Hepatocyte (in vitro differentiated cells): ENCODE measurements at places on chromosomes 11 and 22. TPM values are rescaled to one million over a fixed set of nuclear protein-coding genes. Genes with fewer than 3 reads are reported as not detected.

- DNase-seq, result peak; percentile 35
Measured at GRCh38 chr11:69510471-69511357, 29.3 kb downstream of the LINC01488 start.

DNA sequence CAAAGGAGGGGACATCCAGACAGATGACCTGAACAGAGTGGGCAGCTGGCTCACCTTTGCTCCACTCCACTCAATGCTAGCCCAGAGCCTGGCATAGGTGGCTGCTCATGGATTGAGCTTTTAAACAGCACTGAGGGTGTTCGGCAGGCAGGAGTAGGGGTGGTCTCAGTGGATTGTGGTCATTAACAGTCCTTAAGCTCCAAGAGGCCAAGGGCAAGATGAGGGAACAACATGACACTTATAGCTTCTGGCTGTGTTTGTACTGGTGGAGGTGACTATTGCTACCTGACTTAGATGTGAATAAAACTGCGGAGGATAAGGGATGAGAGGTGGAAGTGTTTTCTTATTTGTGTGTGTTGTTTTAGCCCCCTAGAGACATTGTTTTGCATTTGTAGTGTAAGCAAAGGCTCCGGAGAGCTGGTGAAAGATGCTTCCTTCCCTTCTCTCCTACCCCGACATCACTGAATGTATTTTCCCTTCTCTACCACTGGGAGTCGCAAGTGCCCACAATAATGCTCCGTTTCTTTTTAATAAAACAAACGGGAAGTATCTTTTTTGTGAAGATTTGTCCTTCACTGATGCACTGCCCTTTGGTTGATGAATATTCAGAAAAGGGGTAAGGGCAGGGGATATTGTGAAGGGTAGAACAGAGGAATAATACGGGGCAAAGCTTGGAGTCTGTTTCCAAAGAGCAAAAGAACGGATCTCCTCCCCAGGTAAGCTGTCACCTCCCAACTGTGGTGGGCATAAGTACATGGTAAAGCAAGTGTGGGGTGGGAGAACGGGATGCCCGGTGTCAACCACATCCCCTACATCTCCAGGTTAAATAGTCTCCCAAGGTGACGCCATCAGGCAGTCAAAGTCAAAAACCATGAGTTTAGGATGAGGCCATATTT is 27.5 kb upstream of the MTNR1B start:
- peak; percentile 50 for DNase-seq

DNA sequence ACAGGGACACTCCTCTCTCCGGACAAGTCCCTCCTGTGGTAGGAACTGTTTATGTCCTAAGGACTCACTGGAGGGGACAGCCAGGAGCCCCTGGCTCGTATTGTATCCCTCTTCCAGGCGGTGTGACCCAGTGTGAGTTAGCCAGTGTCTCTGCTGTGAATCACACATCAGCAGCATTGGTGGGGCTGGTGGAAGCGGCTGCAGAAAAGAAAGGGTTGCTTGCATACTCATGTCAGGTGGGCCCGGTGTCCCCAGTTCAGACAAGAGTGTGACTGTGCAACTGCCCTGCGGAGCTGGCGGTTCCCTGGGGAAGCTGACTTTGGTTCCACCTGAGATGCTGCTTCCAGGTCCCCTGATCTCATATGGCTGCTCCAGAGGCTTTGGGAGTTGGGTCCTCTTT is 99.4 kb downstream of the ZBTB16 start:
- DNase-seq, result no peak

- DNase-seq, result no peak
Measured at GRCh38 chr11:16078936-16079335, 277.4 kb downstream of the SOX6 start.

GRCh38 chr11:100624346-100624745 is 62.7 kb upstream of the ARHGAP42 start:
- no peak for DNase-seq

- DNase-seq, result no peak
Measured at GRCh38 chr11:76802621-76803020, 19.5 kb downstream of the TSKU start.

DNA sequence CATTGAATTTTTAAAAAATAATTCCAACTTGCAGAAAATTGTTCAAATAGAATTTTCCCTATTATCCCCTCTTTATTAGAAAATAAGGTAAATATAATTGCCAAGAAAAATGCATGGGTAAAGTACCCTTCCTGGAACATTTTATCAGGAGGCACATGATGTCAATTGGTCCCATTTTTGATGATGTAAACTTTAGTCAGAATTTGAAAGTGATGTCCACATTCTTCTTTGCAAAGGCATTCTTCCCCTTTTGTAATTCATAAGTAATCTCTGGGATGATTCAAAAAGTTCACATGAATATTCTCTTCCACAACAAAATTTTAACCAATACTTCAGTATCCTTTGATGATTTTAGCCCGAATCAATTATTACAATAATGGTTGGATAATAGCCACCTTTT is 86.9 kb upstream of the ANO3 start:
- DNase-seq, result no peak

- no peak for DNase-seq
Measured at GRCh38 chr11:123477205-123477907, 47.3 kb downstream of the GRAMD1B start.

DNA sequence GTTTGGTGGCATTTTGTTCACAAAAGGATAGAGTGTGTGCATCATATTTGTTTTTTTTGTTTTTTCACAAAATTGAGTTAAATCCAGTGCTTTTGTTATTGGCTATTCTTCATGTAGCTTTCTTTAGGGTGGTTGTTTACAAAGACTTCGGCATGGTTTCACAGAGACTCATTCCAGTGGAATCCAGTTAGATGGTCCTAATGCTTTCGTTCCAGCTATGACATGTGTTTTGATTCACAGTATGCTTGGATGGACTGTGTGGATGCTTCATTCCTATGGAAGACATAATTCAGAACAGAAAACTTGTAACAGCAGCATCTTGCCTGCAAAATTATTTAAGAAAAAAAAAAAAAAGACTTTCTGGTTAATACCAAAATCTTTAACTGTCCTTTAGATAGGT is 97.9 kb downstream of the PDHX start:
- no peak for DNase-seq

Gene FDXACB1
- 2.3 and 2.6 TPM in 2 replicates for total RNA-seq

DNA sequence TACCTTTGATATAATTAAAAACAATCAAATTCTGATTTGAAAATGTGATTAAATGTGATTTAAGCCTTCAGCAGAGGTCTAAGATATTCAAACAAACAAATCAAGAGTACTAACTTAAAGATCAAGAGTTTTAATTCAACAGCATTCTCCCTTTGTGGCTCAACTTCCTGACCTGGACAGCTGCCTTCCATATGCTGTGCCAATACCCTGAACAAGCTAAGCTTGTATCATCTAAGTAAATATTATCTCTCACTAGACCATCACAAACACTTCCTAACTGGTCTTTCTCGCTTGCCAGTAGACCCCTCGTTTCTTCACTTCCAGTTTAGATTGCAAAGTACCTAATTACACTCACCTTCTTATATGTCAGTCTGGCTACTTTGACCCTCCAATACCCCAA is 35.9 kb upstream of the P4HA3 start:
- no peak for DNase-seq

Gene OR52N4
- not detected in 2 replicates for total RNA-seq

GRCh38 chr11:48123254-48123875 is 93.2 kb upstream of the OR4B1 start:
- no peak for DNase-seq

- DNase-seq, result no peak
Measured at GRCh38 chr11:95487391-95487790, 256.4 kb upstream of the SESN3 start.

- DNase-seq, result no peak
Measured at GRCh38 chr11:108727665-108728064, 62.8 kb downstream of the DDX10 start.

DNA sequence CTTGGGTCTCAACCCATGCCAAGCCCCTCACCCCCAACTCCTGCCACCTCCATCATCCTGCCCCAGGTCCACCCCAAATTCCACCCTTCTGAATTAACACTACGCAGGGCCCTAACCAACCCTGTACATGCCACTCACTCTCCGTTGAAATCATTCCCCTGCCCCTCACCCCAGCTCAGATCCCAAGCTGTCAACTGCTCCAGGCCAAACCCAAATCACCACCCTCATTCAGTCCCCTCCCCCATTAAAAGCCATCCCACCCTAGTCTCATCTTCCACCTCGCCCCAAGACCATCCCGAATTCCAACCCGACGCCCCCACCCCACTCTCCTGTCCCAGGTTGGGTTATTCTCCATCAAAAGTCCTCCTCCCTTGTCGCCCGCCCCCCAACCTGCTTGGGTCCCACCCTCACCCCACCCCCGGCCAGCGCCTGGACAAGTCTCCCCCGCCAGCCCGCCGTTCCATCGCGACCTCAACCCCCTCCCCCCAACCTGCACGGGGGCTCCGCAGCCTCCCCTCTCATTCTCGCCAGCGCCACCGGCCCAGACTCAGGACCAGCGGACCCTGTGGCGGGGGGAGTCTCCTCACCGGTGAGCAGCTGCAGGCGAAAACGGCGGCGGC is 466 bp downstream of the FAM168A start:
- peak; percentile 8 for DNase-seq

DNA sequence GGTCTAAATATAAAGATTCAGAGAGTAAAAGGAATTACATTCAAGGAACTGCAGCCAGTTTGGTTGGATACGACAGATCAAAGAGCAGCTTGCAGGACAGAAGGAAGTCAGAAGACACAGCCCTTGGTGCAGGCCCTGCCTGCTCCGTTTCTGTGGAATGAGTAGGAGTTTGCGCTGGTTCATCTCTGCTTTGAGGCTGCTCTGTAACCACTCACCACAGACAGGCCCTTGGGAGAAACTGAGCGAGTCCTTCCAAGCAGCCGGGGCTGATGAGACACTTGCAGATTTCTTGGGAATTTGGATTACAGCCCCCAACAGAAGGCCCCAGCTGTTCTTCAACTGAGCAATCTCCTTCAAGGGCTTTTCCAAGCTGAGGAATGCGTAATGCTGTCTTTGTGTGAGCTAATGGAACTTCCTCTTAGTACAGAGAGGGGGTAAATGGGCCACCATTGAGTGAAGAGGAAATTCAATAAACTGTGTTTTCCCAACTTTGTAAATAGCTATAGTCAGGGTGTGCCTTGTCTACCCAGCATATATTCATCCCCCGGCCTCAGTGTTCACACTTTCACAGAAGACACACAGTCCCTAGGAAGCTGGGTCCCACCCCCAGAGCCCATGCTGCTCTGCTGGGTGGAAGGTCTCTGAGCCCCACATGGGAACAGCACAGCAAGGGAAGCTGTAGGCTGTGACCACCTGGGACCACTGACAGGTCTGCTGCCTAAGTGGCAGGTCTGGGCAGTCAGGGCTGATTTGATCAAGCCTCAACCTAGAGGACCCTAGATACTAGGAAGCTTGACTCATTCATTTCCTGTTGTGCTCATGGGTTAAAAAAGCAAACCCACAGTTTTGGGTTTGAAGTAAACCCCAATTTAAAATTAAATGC is 16.6 kb downstream of the IL10RA start:
- peak; percentile 55 for DNase-seq

DNA sequence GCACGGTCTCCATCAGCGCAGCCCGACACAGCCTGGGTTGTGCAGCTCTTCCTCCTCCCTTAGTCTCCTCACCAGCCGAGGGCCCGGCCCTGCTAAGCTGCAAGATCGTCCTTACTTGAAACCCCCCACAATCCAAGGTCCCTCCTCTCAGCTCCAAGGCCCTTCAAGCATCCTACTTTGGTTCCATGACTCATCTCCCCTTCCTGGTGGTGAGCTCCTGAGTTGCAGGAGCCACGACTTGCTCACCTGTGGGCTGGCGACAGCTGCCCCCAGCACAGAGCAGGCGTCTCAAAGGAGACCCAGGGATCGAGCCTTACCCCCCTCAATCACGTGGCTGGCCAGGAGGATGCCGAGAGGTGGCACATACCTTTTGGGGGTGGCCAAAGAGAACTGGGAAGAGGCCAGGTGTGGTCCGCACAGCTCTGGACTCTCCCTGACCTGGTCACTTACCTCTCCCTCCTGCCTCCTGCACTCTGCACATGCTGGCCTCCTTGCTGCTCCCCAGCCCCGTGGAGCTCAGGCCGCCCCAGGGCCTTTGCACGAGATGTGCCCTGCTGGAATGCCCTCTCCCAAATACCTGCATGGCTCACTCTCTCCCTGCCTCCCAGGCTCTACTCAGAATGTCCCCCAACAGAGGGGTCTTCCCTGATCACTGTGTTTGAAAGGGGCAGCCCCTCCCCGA is 35.2 kb upstream of the FADD start:
- no peak for DNase-seq

Gene DBX1
- total RNA-seq, result not detected in 2 replicates

DNA sequence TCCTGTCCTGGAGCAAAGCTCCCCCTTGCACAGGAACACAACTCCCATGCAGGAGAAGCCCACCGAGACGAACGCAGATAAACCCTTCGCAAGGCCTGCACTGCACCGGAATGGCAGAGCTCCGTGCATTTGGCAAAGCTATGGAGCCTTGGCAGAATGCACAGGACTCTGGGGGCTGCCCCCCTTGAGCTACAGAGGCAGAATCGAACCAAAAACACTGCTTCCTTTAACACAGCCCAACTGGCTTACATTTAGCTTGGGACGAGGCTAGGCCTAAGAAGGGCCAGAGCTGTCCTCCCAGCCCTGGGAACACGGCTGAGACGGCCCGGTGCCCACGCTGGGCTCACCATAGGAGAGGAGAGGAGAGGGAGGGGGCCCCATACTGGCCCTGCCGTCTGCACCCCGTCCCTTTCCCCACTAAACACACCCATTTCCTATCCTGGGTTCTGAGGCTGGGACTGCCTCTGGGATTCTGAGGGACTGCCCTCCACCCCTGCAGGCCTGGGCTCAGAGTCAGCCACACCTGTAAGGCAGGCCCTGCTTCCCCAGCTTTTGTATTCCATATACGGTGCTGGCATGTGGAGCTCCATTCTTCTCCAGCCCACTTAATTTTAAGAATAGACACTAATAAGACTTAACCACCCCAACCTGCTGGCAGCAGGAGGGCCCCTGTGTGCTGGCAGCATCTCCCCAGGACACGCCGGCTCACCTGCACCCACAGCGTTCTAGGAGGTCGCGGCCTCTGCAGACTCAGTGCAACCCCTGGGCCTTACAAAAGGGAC is 32.9 kb downstream of the PPM1F start:
- DNase-seq, result no peak

DNA sequence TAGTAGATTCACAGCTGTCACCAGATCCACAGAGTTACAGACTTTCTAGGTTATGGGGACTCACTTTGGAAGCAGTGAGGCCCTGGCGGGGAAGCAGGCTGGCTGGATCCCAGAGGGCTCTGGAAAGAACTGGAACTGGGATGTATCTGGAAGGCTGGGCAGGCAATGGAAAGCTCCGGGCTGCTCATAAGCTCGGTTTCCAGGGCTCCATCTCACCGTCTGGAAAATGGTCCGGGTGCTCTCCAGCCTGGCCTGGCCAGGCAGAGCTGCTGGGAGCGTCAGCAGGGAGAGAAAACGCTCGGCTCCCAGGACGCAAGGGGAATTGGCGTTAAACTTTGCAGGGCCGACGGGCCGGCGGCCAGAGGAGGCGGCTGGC is 335 bp upstream of the SEZ6L start:
- peak; percentile 42 for DNase-seq

- no peak for DNase-seq
Measured at GRCh38 chr11:2076441-2076840, 62.7 kb downstream of the IGF2 start.

- peak; percentile 19 for DNase-seq
Measured at GRCh38 chr22:35425971-35426800, 26.2 kb downstream of the MCM5 start.
